ENCODE measurements at places on chromosomes 12 and 14.

- H3K36me3 ChIP-seq: no peaks in the 10 kb centered on the region
- H3K27ac ChIP-seq: no peak overlapping the region
- H3K27me3 ChIP-seq: no peaks in the 10 kb centered on the region
- no peak for DNase-seq
These were observed 10.2 kb downstream of the INHBC start for GRCh38 chr12:57444744-57445143.

- no peak overlapping the region for H3K27ac ChIP-seq
- H3K36me3 ChIP-seq: no peaks in the 10 kb centered on the region
- H3K27me3 ChIP-seq: no peaks in the 10 kb centered on the region
- DNase-seq: no peak
These were observed 206.2 kb downstream of the PELI2 start for GRCh38 chr14:56324454-56324853.

- peaks cover 17% of the 10 kb centered on the region for H3K4me1 ChIP-seq
- H3K4me3 ChIP-seq: no peak overlapping the region
- H3K27ac ChIP-seq: no peak overlapping the region
These were observed 19.7 kb upstream of the SLC2A14 start for GRCh38 chr12:7892186-7892980.

DNA sequence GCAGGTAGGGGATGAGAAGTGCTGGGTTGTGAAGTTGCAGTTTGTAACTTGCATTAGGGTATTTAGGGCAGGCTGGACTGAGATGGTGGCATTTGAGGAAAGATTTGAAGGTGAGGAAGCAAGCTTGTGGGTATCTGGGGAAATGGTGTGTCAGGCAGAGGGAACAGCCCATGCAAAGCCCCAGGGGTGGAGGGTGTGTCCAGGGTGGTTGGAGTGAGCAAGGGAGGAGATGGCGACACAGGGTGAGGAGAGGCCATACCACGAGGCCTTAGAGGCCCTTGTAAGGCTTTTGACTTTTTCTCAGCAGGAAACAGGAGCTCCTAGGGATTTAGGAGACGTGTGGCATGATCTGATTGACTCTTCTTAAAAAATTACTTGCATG, 136.9 kb downstream of the NUAK1 start:
- H3K4me3 ChIP-seq: no peak overlapping the region
- H3K27me3 ChIP-seq: no peaks in the 10 kb centered on the region
- no peaks in the 10 kb centered on the region for H3K36me3 ChIP-seq
- H3K4me1 ChIP-seq: peaks cover 6% of the 10 kb centered on the region
- H3K27ac ChIP-seq: no peak overlapping the region
- DNase-seq: no peak

DNA sequence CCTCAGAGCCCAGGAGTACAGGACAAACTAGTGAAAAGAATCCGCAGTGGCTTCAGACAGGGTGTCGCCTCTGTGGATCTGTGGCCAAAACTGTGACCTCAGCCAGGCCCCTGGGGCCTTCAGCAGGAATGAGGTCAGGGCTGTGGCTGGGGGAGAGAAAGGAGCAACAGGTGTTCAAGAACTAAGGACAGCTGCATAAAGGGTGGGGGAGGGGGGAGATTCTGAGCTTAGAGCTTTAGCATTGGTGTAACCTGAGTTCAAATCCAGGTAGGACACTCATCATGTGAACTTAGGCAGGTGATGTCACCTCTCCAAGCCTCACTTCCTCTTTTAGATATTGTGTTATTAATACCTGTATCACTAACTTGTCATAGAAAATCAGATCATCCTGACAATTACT, 40.9 kb upstream of the CORO1C start:
- no peaks in the 10 kb centered on the region for H3K36me3 ChIP-seq
- peaks cover 24% of the 10 kb centered on the region for H3K4me1 ChIP-seq

GRCh38 chr12:107493135-107493494, 192.5 kb upstream of the PWP1 start:
- H3K27me3 ChIP-seq: no peaks in the 10 kb centered on the region
- H3K27ac ChIP-seq: no peak overlapping the region
- no peaks in the 10 kb centered on the region for H3K4me1 ChIP-seq
- H3K36me3 ChIP-seq: no peaks in the 10 kb centered on the region
- DNase-seq: no peak
